Stimulated activated naive CD4-positive, alpha-beta T cell (primary cell): ENCODE measurements at places on chromosomes 1 and 21.

DNA sequence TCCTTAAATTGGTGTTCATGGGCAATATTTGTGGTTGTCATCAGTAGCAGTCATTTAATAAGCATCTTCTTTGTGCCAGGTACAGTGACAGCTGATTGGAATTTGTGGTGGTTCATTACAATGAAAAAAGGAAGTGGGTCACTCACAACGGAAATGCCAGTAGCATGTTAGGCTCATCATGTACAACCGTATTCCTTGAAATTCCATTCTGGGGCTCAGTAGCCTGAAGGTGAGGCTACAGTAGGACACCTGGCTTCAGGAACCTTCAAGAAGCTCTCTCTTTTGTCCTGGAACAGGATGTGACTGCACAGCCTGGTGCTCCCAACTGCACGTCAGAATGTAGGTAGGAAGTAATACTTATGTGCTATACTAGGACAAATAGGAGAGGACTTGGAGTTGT, 93.9 kb downstream of the ST3GAL3 start:
- no peak for DNase-seq

DNA sequence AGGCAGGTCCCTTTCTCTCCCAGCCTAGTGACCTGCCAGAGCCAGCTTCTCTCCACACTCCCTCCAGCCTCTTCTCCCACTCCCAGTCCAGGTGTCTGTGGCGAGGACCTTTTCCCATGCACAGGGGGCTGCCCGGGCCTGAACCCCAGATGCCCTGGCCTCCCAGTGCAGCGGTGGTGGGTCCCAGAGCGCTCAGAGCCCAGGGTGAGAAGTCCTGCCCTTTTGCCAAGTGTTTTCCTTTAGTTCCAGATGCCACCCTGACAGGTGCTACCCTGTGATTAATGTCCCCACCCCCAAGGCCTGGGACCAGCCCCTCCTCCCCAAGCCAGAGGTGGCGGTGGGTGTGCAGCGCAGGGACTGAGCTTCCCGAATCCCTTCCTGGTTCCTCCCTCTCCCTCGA, 90.4 kb downstream of the PAX7 start:
- DNase-seq: no peak

- peak; percentile 32 for DNase-seq
Observed at GRCh38 chr1:109482791-109483671, 674 bp upstream of the ATXN7L2 start.

GRCh38 chr1:48526008-48526710, 54.2 kb upstream of the SPATA6 start:
- no peak for DNase-seq

DNA sequence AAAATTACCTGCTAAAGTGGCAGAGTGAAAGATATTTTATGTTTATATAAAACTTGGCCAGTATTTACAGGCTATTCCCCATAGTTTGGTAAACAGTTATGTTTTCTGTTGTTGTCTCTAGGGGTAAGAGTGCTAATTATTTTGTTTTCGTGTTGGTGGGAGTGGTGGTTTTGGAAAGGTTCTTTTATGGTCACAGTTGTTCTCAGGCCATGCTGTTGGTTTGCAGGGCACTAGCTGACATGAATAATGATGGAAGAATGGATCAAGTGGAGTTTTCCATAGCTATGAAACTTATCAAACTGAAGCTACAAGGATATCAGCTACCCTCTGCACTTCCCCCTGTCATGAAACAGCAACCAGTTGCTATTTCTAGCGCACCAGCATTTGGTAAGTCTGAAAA, 92.5 kb downstream of the ITSN1 start:
- no peak for DNase-seq

GRCh38 chr1:5526822-5527551, 465.2 kb downstream of the NPHP4 start:
- no peak for DNase-seq

- DNase-seq: no peak
Observed at GRCh38 chr21:36636439-36636838, 62.5 kb upstream of the SIM2 start.

GRCh38 chr1:238254935-238255334, 364.2 kb upstream of the ZP4 start:
- DNase-seq: no peak

GRCh38 chr1:66418021-66418420, 115.9 kb upstream of the SGIP1 start:
- no peak for DNase-seq

GRCh38 chr1:165497069-165498013, 46.5 kb upstream of the LRRC52 start:
- DNase-seq: no peak

GRCh38 chr1:236959112-236959511, 45.1 kb downstream of the MT1HL1 start:
- no peak for DNase-seq

DNA sequence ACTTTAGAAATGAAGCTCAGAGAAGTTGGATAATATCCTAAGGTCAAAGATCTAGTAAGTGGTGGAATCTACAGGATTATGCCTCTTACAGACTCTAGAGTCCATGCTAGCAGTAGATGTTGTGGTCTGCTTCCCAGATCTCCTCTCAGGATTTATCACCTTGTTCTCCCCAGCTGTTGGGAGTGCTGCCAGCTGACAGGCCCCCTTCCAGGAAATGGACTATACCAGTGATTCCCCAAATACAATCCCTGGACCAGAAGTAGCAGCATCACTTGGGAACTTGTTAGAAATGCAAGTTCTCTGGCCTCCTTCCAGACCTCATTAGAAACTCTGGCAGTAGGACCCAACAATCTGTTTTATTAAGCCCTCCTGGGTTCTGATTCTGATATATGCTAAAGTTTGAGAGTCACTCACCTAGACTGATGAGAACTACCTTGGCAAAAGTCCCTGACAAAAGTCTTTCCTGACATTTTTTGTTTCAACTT, 24.5 kb upstream of the NTNG1 start:
- DNase-seq: no peak

DNA sequence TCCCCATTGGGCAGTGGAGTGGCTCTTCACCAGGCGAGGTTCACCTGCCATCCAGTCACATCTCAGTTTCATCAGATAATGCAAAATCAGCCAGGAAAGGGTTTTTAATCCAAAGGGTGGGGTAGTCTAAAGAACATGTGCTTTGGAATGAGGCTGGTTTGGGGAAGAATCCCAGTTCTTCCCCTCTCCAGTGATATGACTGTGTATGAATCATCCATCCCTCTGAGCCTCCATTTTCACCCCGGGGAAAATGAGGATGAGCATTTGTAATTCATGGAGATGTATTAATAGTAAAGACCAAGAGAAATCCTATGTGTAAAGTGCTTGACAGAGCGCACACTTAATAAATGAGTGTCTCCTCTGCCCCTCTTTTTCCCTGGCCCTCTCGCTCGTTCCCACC, 215.1 kb upstream of the FGGY start:
- DNase-seq: no peak

GRCh38 chr1:183149273-183149672, 36.8 kb upstream of the LAMC2 start:
- no peak for DNase-seq

DNA sequence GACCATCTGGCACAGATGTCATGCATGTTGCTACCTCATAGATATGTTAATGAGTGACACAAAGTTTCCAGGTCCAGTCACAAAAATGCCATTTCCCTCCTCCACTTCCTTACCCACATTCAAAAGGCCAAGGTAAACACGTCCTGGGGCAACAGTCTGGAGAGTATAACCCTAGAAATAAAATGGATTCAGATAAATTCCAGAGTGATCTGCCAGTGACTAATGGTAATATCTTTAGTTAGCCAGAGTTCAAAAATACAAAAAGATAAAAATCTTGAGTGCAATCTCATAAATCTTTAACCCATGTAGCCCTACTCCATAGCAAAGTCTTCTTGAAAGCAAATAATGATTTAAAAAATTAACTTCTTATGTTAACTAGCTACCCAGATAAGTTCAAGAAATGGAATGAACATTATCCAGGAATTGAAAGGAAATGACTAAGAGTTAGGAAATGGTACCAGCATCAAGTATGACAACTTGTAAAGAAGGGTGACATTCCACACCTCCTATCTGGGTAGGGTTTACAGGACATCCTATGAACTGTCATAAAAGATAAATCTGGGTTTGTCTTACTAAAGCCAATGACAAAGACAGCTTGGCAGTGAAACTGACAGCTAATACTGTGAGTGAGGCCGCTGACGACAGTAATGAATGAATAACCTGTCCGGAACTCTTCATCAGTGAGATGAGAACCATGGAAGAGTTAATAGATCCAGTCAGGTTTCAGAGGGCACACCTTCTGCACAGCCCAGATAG, 18.1 kb downstream of the RGS2 start:
- DNase-seq: no peak

DNA sequence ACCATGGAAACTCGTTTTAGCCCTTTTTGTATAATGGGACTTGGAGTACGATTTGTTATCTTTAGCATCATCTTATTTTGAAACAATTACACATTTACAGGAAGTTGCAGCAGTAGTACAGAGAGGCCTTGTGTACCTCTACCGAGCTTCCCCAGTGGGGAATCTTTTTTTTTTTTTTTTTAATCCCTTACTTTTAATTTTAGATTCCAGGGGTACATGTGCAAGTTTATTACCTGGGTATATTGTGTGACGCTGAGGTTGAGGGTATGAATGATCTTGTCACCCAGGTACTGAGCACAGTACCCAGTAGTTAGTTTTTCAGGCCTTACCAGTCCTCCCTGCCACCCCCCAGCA, 45.9 kb downstream of the HHAT start:
- no peak for DNase-seq

DNA sequence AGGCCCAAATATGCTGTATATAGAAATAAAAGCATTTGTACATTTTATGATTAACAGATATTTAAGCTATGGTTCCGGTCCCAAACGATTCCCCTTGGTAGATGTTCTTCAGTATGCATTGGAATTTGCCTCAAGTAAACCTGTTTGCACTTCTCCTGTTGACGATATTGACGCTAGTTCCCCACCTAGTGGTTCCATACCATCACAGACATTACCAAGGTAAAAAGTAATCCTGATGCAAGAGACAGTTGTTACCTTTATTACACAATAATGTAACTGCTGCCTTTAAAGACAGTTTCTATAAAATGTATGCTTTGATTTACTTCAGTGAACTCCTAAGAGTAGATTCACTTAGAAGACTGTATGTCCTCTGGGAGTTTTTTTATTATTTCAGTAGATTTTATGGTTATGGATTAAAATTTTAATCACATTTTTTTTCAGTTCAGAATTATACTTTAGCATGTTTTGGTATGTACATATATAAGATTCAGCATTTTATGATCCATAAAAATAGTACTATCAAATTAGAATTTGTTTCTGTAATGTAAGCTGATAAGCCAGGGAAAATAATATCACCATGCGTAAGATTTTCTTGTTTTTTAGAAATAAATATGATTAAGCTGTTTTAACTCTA, 96.5 kb downstream of the USP25 start:
- DNase-seq: peak; percentile 40

- DNase-seq: no peak
Observed at GRCh38 chr1:167996266-167996665, 59.4 kb upstream of the MPC2 start.

GRCh38 chr1:214660900-214661299, 57.9 kb downstream of the CENPF start:
- DNase-seq: peak; percentile 38

GRCh38 chr1:24936684-24937083, 6.6 kb upstream of the RUNX3 start:
- DNase-seq: no peak

GRCh38 chr1:182806015-182806678, 16.6 kb downstream of the NPL start:
- DNase-seq: no peak

DNA sequence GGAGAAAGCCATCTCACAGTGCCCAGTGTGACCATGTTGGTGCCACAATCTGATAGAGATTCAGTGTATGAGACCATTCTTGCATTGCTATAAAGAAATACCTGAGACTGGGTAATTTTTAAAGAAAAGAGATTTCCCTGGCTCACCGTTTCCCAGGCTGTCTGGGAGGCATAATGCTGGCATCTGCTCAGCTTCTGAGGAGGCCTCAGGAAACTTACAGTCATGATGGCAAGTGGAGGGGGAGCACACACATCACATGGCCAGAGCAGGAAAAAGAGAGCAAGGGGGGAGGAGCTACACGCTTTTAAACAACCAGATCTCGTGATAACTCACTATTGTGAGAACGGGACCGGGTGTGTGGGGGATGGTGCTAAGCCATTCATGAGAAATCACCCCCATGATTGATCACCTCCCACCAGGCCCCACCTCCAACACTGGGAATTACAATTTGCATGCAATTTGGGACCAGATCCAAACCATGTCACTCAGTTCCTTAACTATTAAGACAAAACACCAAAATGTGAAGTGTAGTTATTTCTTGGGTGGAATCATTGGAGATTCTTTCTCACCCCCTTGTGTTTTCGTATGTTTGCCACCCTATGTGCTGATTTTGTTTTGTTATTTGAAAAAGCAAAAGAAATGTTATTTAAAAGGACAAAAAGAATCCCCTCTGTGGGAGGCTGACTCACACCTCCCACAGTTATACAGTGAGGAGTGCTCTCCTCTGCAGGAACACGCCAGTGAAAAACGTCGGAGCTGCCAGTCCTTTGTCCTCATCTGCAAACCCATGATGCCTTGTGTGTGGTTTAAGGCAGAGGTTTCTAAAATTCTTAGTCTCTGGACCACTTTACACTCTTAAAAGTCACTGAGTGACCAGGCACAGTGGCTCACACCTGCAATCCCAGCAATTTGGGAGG, 46.9 kb upstream of the IFNLR1 start:
- DNase-seq: no peak

- no peak for DNase-seq
Observed at GRCh38 chr1:86906419-86906818, 7.5 kb downstream of the SELENOF start.

DNA sequence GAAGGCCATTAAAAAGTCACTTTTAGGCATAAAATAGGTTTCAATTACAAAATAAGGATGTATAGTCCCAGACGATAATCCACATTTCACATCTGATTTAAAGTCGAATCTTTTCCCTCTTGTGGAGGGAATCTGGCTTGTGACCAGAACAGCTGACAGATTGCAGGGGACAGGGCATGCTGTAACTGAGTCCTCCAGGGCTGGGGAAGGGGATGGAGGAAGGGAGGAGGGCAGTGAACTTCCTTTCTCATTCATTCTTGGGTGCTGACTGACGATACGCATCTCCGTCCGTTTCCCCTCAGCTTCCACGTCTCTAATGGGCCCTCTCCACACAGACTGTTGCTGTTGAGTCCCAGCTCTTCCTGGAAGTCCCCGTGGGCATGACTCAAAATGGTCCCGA, 108.1 kb upstream of the CSF3R start:
- no peak for DNase-seq

DNA sequence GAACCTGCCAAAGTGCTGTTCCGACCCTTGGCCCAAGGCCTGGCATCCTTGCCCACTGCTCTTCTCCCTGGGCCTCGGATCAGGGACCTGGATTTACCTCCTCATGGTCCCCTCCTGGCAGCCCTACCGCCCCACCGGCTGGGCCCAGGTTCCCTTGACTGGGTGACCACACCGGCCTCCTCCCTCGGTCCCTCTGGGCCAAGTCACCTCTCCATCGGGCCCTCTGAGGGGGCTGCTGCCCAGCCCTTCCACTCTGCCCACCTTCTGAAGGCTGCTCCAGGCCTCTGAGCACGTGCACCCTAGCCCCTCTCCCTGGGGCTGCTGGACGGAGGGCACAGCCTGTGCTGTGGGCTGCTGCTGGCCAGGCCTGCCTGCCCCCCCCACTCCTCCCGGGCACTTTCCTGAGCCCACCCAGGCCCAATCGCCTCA, 9.3 kb upstream of the MMEL1 start:
- DNase-seq: no peak

GRCh38 chr1:223401873-223402789, 8.9 kb downstream of the CCDC185 start:
- DNase-seq: no peak

GRCh38 chr1:44031252-44032169, at the start of gene SLC6A9:
Gene SLC6A9 (minus strand): TSS chr1:44031462. CDS start chr1:44024277, 7,185 bp downstream.
- peak; percentile 41 for DNase-seq

- no peak for DNase-seq
Observed at GRCh38 chr1:27103498-27103897, 51.4 kb downstream of the SLC9A1 start.
